Osteocyte (in vitro differentiated cells): ENCODE measurements at places on chromosomes 6 and 20. TPM values are rescaled to one million over a fixed set of nuclear protein-coding genes. Genes with fewer than 3 reads are reported as not detected.

Gene WFDC13
- not detected in 2 replicates for total RNA-seq

Gene PI16
- not detected in 2 replicates for total RNA-seq

DNA sequence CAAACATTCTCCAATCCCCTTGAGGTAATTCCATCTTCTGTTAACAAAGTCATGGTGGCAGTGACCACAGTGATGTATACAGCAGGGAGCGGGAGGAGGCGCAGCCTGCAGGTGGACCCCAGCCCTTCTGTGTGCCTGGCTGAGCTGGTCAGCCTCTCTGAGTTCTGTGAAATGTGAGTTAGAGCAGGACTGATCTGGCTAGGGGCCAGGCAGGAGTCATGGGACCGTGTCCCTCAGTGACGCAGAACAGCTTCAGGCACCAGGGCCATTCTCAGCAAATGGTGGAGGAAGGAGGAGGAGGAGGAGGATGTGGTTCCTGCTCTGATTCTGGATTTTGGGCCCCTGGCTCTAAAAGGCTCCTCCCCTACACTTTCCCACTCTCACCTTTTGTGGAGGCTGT lies 6.9 kb downstream of the PHACTR3 start:
- no peak overlapping the region for H3K27ac ChIP-seq
- H3K36me3 ChIP-seq = no peaks in the 10 kb centered on the region
- no peak for DNase-seq
- H3K27me3 ChIP-seq = no peaks in the 10 kb centered on the region
- H3K4me1 ChIP-seq = no peaks in the 10 kb centered on the region

DNA sequence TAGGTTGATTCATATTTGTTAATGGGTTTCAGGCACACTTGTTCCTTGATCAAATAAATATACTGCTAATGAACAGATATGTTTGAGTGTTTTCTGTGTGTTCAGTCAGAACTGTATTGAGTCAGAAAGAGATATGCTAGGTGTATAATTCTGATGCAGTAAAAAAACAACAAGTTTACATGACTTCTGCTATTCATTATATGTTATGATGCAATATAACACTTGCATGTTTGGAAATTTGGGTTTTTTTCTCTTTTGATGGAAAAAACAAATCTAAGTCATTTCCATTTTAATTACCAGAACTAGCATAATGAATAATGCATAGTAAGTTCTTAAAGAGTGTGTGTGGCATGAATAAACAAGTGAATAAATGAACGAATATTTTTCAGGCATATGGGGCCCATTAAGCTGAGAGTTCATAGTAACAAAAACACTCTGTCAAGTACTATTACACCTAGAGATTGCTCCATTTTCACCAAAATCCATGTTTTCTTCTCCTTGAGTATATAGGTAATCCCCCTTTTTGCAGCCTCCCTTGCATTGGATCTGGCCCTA lies 208.3 kb upstream of the NT5E start:
- H3K27me3 ChIP-seq = peaks cover 4% of the 10 kb centered on the region
- DNase-seq = no peak
- H3K36me3 ChIP-seq = no peaks in the 10 kb centered on the region
- no peak overlapping the region for H3K27ac ChIP-seq

- DNase-seq = no peak
- H3K27ac ChIP-seq = no peak overlapping the region
- H3K36me3 ChIP-seq = no peaks in the 10 kb centered on the region
- no peak overlapping the region for H3K4me3 ChIP-seq
Measured at GRCh38 chr20:2780948-2781347, 19.5 kb downstream of the CPXM1 start.
